ENCODE measurements at places on chromosomes 7 and 10.

- DNase-seq, result peak; percentile 44
Observed at GRCh38 chr7:40356312-40356711, 221.5 kb downstream of the SUGCT start.

GRCh38 chr10:6089334-6090219 is 743 bp downstream of the RBM17 start:
- no peak for DNase-seq

GRCh38 chr10:75596930-75597620 is 165.7 kb downstream of the LRMDA start:
- no peak for DNase-seq

- DNase-seq, result peak; percentile 98
Observed at GRCh38 chr7:106346678-106347217, 62.0 kb upstream of the NAMPT start.

DNA sequence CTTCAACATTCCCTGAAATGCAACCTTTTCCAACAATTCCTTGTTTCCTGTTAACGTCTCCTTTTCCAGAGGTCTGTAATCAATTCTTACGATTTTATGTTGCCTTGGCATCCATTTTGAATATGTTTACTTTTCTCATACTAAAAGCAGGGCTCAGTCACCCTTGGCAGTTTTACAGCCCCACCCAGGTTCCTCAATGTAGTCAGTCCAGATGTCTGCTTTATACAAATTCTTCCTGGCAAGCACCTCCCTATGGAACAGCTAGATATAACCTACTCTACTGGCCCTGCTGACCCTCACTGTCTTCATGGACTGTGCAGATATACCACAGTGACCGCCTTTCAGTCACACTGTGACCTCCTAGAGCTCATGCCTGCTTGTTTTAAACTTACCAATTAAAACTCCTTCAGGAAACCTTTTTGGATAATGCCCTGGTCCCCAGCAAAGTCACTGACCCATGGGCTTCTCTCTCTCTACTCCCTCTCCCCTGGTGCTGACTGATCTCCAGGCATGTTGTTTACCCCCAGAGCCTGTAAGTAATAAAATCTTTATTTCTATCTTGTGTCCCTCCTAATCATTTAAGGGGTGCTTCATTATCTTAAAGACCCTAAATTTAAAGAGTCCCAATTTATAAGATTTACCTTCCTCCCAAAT is 147.1 kb upstream of the STEAP1 start:
- no peak for DNase-seq

- DNase-seq, result no peak
Observed at GRCh38 chr10:47081264-47081663, 170.0 kb downstream of the PTPN20 start.

- DNase-seq, result peak; percentile 7
Observed at GRCh38 chr7:141649137-141649864, 52.7 kb downstream of the DENND11 start.

DNA sequence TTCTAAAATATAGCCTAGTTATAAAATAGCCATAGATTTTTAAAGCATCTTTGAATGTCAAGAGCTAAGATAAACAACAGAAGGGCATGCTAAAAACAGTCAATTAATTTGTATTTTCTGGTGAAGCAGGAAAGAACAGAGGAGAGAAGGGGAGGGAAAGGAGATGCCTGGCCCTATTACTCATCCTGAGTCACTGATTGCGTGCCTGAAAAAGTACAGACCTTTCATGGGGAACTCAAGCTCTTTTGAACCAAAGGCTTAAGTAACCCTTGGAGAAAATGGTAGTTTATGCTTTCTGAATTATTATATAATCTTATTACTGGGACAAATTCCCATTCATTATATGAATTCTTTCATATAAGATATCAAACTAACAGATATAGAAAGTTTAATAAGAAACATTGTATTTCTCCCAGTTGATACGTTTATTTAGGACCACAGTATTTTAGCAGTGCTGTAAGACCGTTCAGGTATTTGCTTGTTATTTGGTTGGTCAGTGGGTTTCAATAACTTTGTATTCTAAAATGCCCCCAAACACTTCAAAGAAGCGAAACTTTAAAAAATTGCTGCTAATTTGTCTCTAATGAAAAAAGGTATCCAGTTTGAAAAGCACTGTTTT is 151.3 kb downstream of the HGF start:
- peak; percentile 97 for DNase-seq

DNA sequence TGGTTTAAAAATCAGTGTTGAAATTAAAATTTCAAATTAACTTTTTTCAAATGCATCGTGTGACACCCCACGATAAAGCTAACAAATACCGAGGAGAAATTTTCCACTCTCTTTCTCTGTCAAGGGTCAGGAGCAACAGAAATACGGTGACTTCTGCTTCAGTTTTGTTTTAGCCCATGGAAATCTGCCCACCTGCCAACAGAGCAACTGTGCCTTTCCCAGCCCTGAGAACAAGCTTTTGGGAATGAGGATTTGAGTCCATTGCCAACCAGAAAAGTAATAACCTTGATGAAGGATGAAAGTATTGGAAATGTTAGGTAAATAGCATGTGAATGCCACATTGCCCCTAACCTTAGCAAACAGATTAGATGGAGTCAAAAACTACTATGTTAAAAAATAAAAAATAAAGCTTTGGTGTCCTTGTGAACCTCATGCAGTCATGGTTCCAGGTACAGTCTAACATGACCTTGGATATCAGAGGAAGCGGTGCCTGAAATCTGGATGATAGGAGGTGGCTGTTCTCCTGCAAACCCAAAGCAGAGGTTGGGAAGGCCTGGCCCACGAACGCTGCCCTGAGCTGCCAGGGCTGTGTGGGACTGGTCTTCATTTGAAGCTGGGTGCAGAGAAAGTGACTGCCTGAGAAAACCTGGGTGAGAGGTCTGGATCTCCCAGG is 296.8 kb downstream of the ELMO1 start:
- no peak for DNase-seq

DNA sequence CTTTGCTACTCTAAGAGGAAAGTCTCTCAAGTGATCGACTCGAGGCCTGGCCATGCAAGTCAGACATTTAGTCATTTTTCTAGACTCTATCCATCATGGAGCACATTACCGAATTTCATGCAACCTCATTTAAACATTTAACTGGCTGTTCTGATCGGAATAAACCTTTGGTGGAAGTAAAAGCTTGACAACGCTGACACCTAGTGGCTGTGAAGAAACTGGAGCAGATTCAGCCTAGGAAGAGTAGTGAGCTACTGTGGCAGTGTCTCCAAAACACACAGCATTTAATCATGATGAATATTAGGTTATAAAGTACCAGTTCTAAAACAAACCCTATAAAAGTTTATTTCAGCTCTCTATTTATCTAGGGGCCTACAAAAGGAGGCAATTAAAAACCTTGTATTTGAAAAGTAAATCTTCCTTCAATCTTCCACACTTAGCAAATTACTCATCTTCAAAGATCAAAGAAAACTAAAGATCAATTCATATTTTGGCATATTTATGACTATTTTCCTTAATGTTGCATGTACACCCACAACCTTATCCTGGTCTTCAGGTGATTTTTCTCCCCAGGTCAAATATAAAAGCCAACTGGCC is 175.0 kb downstream of the CTNNA3 start:
- DNase-seq, result peak; percentile 48

DNA sequence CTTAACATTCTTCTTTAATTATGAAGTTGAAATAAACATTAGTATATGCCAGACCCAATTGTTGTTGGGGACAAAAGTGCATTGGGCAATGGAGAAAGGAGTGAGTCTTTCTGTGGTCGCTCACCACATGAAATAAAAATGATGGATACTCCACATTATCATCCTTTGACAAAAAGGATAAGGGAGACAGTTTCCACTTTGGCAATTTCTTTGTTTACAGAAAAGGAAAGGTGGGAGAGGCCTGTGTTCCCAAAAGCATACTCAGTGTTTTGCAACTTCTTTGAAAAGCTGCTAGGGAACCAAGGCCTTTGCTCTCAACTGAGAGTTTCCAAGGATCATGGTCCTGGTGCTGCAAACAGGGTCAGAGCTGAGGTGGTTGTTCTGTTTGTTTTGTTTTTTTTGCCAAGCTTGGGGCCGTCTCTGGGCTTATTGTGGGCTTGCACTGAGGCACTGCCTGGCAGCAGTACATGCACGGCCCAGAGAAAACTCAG is 341.9 kb downstream of the TNS3 start:
- DNase-seq, result peak; percentile 60

DNA sequence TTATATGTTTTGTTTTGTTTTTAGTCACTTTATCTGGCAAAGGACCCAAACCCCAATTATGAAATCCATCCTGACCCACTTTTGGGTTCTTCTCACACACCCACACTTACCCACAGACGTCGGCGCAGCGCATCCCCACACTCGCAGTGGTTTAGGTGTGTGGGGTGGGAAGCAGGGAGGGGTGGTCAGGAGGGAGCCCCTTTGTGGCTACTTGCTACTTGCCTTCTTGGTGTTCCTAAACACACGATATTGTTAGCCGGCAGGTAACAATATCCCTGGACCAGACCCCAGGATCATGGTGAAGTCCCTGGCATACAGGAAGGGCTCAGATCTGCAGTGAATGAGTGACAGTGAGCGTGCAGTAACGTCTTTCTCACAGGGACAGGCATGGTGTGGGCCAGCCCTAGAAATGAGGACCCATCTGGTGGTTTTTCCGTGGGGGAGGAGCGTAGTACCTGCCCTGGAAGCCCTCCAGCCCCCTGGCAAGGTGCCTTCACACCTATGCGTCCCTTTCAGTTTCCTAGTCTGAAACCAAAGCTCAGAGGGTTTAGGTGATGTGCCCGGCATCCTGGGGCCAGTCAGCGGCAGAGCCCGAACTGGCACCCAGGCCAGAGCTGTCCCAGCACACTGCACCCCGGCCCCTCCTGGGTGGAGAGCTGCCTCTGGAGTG is 4.4 kb downstream of the SPOCK2 start:
- DNase-seq, result no peak

GRCh38 chr10:69232252-69232651 is 12.1 kb downstream of the HKDC1 start:
- DNase-seq, result peak; percentile 67

- peak; percentile 61 for DNase-seq
Observed at GRCh38 chr7:85074-85882, 107.1 kb upstream of the FAM20C start.

GRCh38 chr10:60957667-60958221 is 13.8 kb upstream of the RHOBTB1 start:
- DNase-seq, result no peak

GRCh38 chr7:43621729-43622448 is 39.0 kb downstream of the STK17A start:
- DNase-seq, result no peak

GRCh38 chr7:13794581-13794980 is 194.9 kb downstream of the ETV1 start:
- DNase-seq, result no peak

DNA sequence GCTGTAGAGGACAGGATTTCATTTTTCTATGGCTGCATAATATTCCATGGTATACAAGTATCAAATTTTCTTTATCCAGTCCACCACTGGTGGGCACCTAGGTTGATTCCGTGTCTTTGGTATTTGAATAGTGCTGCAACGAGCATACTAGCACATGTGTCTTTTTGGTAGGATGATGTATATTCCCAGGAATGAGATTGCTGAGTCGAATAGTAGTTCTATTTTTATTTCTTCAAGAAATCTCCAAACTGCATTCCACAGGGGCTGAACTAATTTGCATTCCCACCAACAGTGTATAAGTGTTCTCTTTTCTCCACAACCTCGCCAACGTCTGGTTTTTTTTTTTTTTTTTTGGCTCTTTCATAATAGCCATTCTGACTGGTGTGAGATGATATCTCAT is 550.0 kb downstream of the REEP3 start:
- DNase-seq, result no peak

- DNase-seq, result peak; percentile 61
Observed at GRCh38 chr7:19920166-19920565, 146.7 kb upstream of the TMEM196 start.

DNA sequence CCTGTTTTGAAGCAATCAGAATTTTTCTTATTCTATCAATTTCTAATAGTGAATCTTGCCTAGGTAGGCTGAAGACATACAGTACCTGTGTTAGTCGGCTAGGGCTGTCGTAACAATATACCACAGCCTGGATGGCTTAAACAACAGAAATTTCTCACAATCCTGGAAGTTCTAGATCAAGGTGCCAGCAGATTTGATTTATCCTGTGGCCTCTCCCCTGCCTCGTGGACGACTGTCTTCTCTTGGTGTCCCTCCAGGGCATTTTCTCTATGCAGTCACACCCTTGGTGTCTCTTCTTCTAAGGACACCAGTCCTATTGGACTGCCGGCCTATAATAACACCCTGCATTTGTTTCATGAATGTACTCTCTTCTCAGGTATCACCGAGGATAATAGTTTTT is 1.8 kb upstream of the RSU1 start:
- no peak for DNase-seq

- no peak for DNase-seq
Observed at GRCh38 chr10:91610444-91610843, 22.4 kb downstream of the PPP1R3C start.

- peak; percentile 2 for DNase-seq
Observed at GRCh38 chr10:9950070-9950469, 1067.6 kb upstream of the CELF2 start.

GRCh38 chr7:47965456-47965855 is 14.0 kb downstream of the HUS1 start:
- no peak for DNase-seq

GRCh38 chr10:80471001-80471400 is 16.9 kb downstream of the TSPAN14 start:
- no peak for DNase-seq

DNA sequence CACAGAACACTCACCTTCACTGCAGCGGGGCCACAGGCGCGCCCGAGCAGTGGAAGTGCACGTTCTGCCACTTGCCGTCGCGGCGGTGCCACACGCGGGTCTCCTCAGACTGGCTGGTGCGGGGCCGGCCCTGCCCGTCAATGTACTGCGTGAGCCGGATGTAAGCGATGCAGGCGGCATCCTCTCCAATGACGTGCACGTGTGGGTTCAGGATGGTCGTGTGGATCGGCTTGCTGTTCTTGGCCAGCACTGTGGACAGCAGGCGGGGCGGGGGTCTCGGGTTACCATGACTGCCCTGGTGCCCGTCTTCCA is 19.2 kb downstream of the YKT6 start:
- DNase-seq, result no peak

- DNase-seq, result peak; percentile 4
Observed at GRCh38 chr10:4103603-4104002, 318.6 kb upstream of the KLF6 start.

DNA sequence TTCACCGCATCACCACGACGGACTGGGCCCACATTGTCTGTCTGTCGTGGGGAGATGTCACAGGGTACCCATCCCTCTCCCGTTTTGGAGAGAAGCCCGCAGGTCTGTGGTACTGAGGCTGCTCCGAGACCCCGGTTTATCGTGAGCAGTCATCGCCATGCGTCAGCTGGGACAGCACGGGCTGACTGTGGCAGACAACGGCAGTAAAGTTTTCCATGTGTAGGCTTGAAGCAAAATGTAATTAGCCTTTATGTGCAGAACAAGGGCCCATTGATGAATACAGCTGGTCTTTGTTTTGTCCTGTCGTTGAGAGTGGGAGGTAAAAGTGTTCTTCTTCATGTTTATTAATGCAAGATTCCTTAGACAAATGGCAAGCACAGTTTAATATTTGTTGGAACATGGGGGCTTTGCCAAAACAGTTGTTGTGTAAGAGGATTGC is 167.4 kb upstream of the SH2B2 start:
- no peak for DNase-seq

Data from fibroblast of mammary gland (primary cell).